ENCODE measurements at places on chromosomes 1 and 21.

DNA sequence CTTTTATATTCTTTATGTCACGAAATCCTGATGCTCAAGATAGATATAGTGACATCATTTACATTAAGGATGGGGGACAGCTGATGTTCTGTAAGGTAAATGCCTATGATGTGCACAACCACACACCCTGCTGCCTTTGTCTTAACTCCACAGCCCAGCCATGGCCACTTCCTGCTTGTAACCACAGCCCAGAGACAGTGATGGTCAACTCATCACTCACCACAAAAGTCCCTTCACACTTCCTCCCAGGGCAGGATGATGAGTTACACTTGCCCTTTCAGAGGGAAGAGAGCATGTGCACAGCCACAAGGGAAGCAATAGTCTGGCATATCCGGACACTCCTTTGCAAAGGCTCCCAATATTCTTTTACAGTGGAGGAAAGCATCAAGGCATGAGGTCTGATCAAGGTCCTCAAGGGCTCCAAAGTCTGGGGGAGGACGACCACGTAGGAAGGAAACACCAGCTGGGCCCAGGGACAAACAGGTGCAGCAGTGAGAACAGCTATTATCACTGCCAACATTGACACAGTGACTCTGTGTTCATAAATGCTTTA lies 53.8 kb downstream of the PLPP3 start:
- no peak for DNase-seq

GRCh38 chr1:241608379-241609033 lies 31.7 kb downstream of the CHML start:
- no peak for DNase-seq

GRCh38 chr1:58799650-58800049 lies 15.8 kb upstream of the JUN start:
- no peak for DNase-seq

DNA sequence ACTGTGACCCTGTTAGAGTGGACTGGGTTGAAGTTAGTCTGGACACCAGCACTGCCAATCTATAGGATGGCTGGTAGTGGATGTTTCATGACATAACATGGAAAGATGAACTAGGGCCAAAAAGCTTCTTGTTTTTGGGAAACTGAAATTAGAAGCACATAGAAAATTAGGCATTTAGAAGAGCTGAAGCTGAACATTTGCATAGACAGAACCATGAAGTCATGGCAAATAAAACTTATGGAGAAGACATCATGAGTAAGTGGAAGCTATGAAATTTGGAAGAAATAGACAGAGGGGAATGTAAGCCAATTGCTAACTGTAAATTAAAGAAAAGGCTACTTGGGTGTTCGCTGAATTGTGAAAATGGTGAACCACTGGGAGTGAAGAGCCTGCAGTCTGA lies 2.7 kb upstream of the S100A11 start:
- no peak for DNase-seq

DNA sequence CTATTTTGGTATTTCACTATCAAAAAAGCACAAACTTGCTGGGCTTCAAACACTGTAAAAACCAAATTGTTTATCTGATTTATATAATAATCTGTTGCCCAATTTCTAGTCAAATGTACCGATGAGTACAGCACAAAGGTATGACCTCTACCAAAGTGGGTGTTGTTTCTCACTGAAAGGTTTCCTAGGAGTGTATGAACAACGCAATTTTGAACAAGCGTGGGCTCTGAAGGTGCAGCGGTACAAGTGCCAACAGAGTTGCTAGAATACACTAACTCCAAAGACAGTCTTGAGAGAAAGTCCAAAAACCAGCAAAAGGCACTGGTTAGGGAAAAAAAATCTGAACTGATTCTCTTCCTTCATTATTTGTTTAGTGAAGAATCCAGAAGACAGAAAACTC lies 130.4 kb downstream of the ATP1B1 start:
- DNase-seq, result no peak

Data from activated CD8-positive, alpha-beta memory T cell treated with anti-CD3 and anti-CD28 coated beads, Interleukin-2, amount 50 U/mL, for 4 hours (primary cell).